CD4-positive, alpha-beta T cell treated with Interleukin-12 subunit alpha and Interleukin-12 subunit beta, for 1 hour (primary cell): ENCODE measurements at places on chromosomes 1 and 21.

DNA sequence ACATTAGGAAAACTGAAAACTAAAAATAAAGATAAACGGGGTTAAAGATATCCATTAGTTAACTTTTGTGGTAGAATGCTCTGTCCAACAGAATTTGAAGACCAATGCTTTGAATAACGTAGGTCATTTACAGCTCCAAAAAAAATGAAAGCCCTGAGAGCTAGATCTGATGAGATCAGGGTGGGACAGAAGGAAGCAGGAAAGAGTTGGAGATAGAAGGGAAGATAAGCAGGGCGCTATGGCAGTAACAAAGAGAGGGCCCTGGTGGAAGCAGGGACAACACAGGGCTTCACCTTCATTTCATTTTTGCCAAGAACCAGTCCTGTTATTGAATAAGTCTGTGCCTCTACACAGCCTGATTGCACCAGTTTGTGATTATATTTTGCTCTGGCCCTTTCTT lies 51.0 kb upstream of the RGS8 start:
- DNase-seq = no peak

GRCh38 chr21:45874716-45875415 lies 106.7 kb upstream of the COL6A1 start:
- DNase-seq = no peak

DNA sequence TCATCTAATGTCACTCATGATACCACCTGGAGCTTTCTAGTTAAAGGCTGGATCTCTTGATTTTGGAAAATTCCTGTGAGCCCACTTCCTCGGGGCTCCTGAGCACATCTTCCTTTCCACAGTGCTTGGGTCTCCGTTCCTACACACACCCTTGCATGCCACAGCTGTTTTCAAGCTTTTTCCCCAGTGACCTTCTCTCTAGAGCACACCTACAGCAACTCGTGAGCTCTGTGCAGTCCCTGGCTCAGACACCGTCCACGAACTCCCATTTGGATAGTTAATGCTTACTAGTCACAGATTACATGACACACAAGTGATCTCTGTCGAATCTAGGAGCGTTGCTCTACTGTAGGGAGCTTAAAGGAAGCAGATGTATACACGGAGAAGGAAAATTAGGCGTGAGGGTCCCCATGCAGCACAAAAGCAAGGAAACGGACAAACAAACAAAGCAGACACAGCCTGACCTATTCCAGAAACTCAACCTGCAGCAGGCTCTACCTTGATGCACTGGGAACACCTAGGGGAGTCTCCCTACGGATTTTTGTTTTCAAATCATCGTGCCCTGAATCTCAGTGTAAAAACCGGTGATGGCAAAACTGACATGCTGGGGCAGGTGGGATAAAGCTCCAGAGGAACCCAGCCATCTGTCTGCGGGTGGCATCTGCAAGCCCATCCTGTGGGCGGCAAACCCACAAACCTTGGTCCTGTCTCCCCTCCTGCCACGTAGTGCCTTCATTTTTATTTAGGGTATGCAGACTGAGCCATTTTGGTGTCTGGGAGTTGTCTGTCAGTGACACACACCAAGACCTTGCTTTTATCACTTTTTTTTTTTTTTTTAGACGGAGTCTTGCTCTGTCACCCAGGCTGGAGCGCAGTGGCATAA lies 177.8 kb downstream of the RUNX1 start:
- no peak for DNase-seq

DNA sequence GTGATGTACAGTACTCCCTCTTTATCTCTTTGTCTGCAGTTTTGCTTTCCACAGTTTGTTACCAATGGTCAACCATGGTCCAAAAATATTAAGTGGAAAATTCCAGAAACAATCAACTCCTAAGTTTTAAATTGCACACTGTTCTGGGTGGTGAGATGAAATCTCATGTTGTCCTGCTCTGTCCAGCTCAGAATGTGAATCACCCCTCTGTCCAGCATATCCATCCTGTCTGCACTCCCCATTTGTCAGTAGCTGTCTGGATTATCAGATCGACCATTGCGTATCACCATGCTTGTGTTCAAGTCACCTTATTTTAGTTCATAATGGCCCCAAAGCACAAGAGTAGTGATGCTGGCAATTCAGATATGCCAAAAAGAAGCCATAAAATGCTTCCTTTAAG lies 118.2 kb upstream of the PDE4B start:
- DNase-seq = no peak

DNA sequence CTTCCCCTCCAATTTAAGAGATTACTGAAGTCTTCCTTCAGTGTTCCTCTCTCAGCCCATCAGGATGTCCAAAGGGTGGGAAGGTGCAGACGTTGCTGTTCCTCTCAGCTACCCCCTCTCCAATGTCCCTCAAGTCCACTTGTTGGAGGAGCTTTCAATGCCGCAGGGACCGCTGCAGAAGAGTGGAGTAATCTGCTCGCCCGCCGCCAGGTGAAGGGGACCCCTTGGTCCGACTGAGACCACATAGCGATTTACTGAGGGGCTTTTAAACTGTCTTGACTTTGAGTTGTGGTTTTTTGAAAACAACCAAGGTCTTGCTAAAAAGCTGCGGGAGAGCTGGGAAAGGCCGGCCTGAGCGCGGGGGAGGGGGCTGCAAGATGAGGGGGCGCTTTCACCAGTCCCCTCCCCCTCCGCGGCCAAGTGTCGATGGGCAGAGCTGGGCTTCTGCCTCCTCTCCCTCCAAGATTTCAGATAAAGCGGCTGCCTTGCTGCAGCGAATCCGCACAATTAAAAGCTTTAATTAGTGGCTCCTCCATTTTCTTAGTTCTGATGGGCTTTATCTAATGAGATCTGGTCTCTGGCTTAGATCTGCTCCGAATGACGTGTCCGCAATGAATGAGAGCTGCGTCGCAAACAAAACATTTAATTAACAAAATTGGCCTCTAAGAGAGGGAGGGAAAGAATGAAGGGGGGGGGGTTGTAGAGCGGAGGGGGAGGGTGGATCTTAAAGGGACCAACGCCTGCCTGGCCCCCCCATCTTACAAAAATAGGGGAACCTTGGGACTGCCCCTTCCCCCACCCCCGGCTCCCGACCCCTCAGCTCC lies 5.9 kb downstream of the LMO4 start:
- peak; percentile 49 for DNase-seq

- DNase-seq = no peak
Measured at GRCh38 chr1:111988743-111989453, 570 bp downstream of the KCND3 start.

DNA sequence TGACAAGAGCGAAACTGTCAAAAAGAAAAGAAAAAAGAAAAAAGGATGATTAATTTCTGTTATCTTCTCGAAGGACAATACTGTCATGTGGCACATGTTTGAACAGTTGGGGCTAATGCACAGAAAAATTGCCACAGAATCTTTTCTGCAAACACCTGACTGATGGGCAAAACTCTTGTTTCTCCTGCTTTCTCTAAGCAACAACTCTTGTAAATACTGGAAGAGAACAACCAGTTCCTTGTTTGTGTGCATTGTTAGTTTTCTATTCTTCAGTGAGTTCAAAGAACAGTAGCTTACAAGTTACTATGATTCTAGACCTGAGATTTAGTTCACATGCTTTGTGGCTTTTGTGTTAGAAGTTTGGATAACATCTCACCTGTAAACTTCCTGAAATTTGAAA lies 60.7 kb downstream of the CDC14A start:
- DNase-seq = peak; percentile 34

GRCh38 chr1:159492575-159493323 lies 43.1 kb downstream of the OR10J5 start:
- DNase-seq = no peak

- no peak for DNase-seq
Measured at GRCh38 chr1:243723458-243724043, 126.5 kb downstream of the AKT3 start.

GRCh38 chr1:26434161-26434752 lies 2.1 kb downstream of the DHDDS start:
- DNase-seq = no peak
